ENCODE measurements at places on chromosomes 7 and 10.

DNA sequence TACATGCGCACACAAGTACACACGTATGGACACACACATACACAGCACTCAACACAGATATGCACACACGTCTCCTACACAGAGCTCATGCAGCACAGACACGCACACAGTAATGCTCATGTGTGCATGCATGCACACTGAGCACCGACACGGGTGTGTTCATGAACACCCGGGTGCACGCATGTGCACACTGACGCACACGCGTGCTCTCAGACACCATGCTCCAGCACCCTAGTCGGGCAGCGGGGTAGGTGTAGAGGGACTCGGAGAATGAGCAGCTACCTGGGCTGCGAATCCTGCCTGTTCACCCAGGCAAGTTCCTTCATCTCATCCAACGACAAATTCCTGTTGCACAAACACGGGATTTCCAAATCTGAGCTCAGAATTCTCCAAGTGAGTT is 184.7 kb downstream of the MAD1L1 start:
- H3K4me3 ChIP-seq: no peak overlapping the region
- peaks cover 13% of the 10 kb centered on the region for H3K4me1 ChIP-seq
- no peak for DNase-seq
- no peaks in the 10 kb centered on the region for H3K27me3 ChIP-seq
- H3K36me3 ChIP-seq: no peaks in the 10 kb centered on the region

DNA sequence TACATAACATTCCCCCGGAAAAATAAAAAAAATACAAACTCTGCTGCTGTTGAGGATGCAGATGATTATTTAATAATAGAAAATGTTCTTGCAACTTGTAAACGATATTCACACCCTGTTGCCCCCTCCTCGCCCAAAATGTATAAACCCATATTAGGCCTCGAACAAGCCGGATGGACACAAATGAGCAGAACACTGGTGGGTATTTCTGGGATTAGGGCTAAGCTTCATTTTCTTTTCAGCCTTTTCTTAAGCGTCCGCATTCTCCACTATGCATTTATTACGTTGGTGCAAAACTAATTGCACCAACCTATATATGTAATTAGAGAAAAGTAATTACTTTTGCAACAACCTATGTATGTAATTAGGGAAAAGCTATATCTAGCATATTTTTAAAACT is 349 bp upstream of the GNG11 start:
- H3K4me3 ChIP-seq: peak overlapping the region; percentile 57
- peaks cover 26% of the 10 kb centered on the region for H3K4me1 ChIP-seq
- DNase-seq: no peak
- H3K36me3 ChIP-seq: peaks cover 2% of the 10 kb centered on the region
- H3K27me3 ChIP-seq: no peaks in the 10 kb centered on the region

- H3K4me1 ChIP-seq: peaks cover 19% of the 10 kb centered on the region
- peak; percentile 89 for DNase-seq
- peak overlapping the region; percentile 89 for H3K4me3 ChIP-seq
- H3K27me3 ChIP-seq: no peaks in the 10 kb centered on the region
These were observed 1.0 kb upstream of the FAM20C start for GRCh38 chr7:191105-191980.

DNA sequence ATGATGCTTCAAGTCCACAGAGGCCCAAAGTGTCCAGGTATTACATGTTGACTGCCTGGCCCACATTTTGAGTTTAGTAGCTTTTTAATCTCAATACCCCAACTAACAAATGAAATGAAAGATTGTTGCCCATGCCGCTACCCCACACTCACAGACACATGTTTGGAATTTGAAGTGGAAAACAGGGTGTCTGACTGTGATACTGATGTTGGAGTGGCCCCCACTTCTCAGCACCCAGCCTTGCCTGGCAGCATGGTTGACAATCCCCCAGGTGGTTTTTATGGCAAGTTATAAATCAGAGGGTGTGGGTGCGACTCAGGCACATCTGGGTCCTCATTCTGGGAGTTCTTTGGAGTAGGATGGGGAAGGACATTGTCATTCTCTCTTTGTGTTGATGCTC is 314.7 kb upstream of the ZNF32 start:
- H3K27me3 ChIP-seq: no peaks in the 10 kb centered on the region
- H3K4me3 ChIP-seq: no peak overlapping the region
- H3K27ac ChIP-seq: no peak overlapping the region

- H3K4me3 ChIP-seq: no peak overlapping the region
- H3K36me3 ChIP-seq: no peaks in the 10 kb centered on the region
- no peaks in the 10 kb centered on the region for H3K27me3 ChIP-seq
- DNase-seq: no peak
- H3K4me1 ChIP-seq: no peaks in the 10 kb centered on the region
These were observed 29.9 kb upstream of the DLD start for GRCh38 chr7:107860981-107861652.

- no peak within 1 kb of the TSS for H3K4me3 ChIP-seq
- DNase-seq: no peak
- H3K36me3 ChIP-seq: no peaks in the 10 kb centered on the region
- no peak within 1 kb of the TSS for H3K27ac ChIP-seq
- H3K27me3 ChIP-seq: peaks cover 4% of the 10 kb centered on the region
These were observed at the start of gene MGAM2 for GRCh38 chr7:142111499-142111898. TSS of gene MGAM2 (plus strand) at chr7:142111718. CDS start at chr7:142116874, 5,156 bp downstream.

DNA sequence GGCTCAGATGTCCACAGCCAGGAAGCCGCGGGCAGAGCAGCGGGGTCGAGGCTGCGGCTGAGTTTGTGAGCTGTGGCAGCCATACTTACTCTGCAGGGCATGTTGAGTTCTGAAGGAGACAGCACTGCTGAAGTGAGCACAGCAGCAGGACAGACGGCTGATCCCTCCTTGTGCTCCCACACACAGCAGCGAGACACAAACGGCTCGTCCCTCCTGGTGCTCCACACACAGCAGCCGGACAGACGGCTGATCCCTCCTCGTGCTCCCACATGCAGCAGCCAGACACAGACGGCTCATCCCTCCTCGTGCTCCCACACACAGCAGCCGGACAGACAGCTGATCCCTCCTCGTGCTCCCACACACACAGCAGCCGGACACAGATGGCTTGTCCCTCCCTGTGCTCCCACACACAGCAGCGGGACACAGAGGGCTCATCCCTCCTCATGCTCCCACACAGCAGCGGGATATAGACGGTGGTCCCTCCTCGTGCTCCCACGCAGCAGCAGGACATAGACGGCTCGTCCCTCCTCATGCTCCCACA is 305.1 kb downstream of the PTPRN2 start:
- H3K4me1 ChIP-seq: no peaks in the 10 kb centered on the region
- DNase-seq: no peak
- peaks cover 2% of the 10 kb centered on the region for H3K27me3 ChIP-seq

DNA sequence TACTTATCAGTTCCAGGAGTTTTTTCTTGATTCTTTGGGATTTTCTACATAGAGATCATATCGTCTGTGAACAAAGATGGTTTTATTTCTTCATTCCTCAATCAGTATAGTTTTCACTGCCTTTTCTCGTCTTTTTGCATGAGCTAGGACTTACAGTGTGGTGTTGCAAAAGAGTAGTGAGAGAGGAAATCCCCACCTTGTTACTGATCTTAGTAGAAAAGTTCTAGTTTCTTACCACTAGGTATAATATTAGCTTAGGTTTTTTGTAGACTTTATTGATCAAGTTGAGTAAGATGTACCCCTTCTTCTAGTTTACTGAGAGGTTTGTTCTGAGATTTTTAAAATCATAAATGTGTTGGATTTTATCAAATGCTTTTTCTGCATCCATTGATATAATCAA is 123.3 kb downstream of the TMEM26 start:
- peaks cover 5% of the 10 kb centered on the region for H3K4me1 ChIP-seq
- no peak overlapping the region for H3K4me3 ChIP-seq
- DNase-seq: no peak
- H3K27ac ChIP-seq: no peak overlapping the region
- no peaks in the 10 kb centered on the region for H3K36me3 ChIP-seq

GRCh38 chr7:1314908-1315450 is 82.3 kb downstream of the UNCX start:
- no peak for DNase-seq
- no peaks in the 10 kb centered on the region for H3K36me3 ChIP-seq
- no peaks in the 10 kb centered on the region for H3K4me1 ChIP-seq
- no peaks in the 10 kb centered on the region for H3K27me3 ChIP-seq

GRCh38 chr7:44393238-44394111 is 68.1 kb upstream of the CAMK2B start:
- H3K4me1 ChIP-seq: peaks cover 5% of the 10 kb centered on the region
- H3K27ac ChIP-seq: no peak overlapping the region
- no peak overlapping the region for H3K4me3 ChIP-seq

GRCh38 chr10:132371641-132372081 is 25.3 kb upstream of the PWWP2B start:
- H3K27me3 ChIP-seq: no peaks in the 10 kb centered on the region
- DNase-seq: no peak
- H3K36me3 ChIP-seq: no peaks in the 10 kb centered on the region
- no peaks in the 10 kb centered on the region for H3K4me1 ChIP-seq

DNA sequence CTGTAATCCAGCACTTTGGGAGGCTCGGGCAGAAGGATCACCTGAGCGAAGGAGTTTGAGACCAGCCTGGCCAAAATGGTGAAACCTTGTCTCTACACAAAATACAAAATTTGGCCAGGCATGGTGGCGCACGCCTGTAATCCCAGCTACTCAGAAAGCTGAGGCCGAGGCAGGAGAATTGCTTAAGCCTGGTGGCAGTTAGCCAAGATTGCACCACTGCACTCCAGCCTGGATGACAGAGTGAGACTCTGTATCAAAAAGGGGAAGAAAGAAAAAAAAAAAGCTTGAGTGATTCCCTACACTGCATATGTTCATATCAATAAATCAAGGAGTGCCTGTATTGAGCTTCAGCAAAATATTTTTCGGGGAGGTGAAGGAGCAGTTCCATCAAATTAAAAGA is 45.8 kb upstream of the SRRM3 start:
- H3K27ac ChIP-seq: no peak overlapping the region
- H3K36me3 ChIP-seq: no peaks in the 10 kb centered on the region
- no peak overlapping the region for H3K4me3 ChIP-seq
- H3K4me1 ChIP-seq: no peaks in the 10 kb centered on the region
- peak; percentile 57 for DNase-seq
- no peaks in the 10 kb centered on the region for H3K27me3 ChIP-seq

- H3K27me3 ChIP-seq: no peaks in the 10 kb centered on the region
- DNase-seq: no peak
- no peak overlapping the region for H3K4me3 ChIP-seq
These were observed 31.4 kb upstream of the PDGFA start for GRCh38 chr7:550881-551614.

DNA sequence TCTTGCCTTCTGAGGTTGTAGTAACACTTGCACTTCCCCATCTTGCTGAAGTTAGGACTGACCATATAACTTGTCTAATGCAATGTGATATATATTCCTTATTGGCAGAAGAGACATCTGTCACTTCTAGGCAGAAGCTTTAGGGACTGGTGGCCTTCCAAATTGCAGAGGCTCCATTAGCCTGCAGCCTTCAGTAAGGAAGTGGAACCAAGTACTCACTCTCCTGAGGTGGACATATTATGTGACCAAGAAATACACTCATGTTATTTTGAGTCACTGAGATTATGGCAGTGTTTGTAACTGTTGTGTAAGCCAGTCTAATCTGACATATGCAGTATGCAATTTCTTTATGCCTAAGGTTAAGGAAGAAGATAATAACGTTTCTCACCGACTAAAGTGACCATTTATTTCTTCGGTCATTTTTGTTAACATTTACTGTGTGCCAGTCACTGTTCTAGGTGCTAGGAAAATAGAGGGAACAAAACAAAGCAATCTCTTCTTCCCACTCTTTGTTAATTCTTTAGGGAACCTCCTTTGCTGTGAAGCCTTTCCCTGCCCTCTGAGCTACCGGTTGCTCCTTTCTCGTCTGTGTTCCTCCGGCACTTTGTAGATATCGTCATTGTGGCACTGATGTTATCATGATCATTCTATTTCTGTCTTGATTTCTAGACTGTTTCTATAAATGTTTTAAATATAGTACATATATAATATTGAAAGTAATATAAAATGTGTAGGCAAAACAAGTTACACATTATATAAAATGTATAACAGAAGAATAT is 52.9 kb upstream of the HBP1 start:
- no peaks in the 10 kb centered on the region for H3K36me3 ChIP-seq
- no peaks in the 10 kb centered on the region for H3K4me1 ChIP-seq
- no peak for DNase-seq
- no peaks in the 10 kb centered on the region for H3K27me3 ChIP-seq

DNA sequence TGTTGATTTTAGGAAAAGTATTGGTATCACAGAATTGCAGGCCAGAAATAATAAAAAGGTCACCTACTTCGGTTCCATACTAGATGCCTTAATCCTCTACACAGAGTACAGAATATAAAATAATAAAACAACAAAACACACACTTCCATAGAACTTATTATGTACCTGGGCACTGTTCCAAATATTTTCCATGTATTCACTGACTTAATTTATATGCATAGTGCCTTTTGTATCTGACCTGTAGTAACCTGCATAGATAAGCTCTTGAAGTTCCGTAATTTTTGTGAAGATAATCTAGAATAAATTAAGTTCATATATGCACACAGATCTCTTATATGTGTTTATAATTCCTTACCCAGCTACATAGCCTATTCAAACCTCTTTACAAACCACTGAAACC is 78.3 kb downstream of the RAPGEF5 start:
- no peak overlapping the region for H3K27ac ChIP-seq
- DNase-seq: peak; percentile 15
- H3K27me3 ChIP-seq: no peaks in the 10 kb centered on the region
- peaks cover 10% of the 10 kb centered on the region for H3K4me1 ChIP-seq
- H3K4me3 ChIP-seq: no peak overlapping the region

- no peaks in the 10 kb centered on the region for H3K36me3 ChIP-seq
- H3K27ac ChIP-seq: no peak within 1 kb of the TSS
- H3K27me3 ChIP-seq: peaks cover 5% of the 10 kb centered on the region
- H3K4me1 ChIP-seq: peaks cover 14% of the 10 kb centered on the region
- no peak for DNase-seq
- H3K4me3 ChIP-seq: peak within 1 kb of the TSS; percentile 31
These were observed at the start of gene AKR1B15 for GRCh38 chr7:134548877-134549276. TSS of gene AKR1B15 (plus strand) at chr7:134549110. CDS start at chr7:134564620, 15,510 bp downstream.

DNA sequence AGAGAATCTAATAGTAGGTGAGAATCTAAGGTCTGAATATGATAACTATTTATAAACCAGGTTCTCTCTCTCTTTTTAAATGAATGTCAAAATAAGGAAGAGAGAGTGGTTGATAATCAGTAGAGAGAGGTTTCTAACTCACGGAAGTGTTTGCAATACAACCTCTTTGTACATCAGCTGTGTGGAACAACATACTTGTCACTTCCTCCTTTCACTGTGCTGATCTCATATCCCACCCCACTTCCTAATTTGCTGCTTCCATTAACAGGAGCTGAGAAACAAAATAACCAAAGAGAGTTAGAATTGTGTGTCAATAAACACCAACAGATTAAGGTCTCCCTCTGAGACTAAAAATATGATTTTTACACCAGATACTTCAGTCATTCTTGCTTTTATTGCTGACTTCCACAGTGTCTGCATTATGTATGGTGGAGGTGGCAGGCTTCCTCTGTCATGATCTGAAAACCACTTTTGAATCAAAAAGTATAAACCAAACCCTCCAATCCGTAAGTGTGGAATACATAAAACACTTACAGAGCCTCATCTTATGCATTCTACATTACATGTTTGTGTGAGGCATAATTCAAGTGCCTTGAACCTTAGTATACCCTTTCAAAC is 25.0 kb downstream of the CACUL1 start:
- no peak overlapping the region for H3K4me3 ChIP-seq
- peaks cover 8% of the 10 kb centered on the region for H3K4me1 ChIP-seq
- no peaks in the 10 kb centered on the region for H3K36me3 ChIP-seq
- no peak overlapping the region for H3K27ac ChIP-seq

- H3K4me1 ChIP-seq: peaks cover under 1% of the 10 kb centered on the region
- no peak overlapping the region for H3K27ac ChIP-seq
- no peak overlapping the region for H3K4me3 ChIP-seq
- no peaks in the 10 kb centered on the region for H3K36me3 ChIP-seq
- no peaks in the 10 kb centered on the region for H3K27me3 ChIP-seq
These were observed 4.4 kb upstream of the RAPGEF5 start for GRCh38 chr7:22361320-22361719.
